HFFc6 (cell line): ENCODE measurements at places on chromosomes 6 and 20.

DNA sequence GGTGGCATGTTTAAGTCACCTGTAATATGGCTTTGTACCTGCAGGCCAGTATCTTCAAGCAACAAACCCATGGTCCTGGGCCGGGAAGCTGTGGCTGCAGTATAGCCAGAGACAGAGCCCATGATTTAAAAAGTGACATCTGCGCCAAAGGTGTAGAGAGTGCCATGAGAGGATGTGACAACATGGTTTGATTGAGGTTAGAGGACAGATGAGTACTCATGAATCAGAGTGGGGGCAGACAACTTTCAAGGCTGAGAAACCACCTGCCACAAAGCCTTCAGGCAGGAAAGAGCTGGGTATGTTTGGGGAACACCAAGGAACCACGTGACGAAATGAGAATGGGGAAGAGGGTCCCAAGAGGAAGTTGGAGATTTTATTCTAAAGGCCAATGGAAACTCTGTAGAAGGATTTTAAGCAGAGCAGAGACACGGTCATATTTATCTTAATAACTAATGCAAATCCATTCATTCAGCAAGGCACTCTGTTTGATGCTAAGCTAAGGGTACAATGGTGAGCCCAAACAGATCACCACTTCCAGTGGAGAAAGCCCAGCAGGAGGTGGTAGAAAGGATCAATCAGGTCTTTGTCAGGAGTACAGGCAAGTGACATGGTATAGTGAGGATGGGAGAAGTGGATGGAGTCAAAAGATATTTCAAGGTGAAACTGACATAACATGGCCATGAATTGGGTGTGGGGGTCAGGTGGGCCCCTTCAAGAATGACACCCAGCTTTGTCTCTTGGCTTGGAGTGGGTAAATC, 3.4 kb upstream of the MICAL1 start:
- DNase-seq: no peak

DNA sequence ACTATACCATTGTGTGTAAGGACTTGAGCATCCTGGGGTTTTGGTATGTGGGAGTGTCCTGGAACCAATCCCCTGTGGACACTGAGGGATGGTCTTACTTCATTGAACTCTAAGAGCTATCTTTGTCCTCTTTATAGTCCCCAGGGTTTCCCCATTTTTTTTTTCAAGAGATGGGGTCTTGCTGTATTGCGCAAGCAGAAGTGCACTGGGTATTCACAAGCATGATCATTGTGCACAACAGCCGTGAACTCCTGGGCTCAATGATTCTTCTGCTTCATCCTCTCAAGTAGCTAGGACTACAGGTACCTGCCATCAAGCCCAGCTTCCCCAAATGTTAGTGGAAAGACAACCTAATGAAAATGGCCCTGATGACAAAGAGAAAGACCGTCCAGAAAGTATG, 2.2 kb upstream of the ASCC3 start:
- no peak for DNase-seq

GRCh38 chr6:28977341-28978132, 27.6 kb downstream of the ZNF311 start:
- peak; percentile 57 for DNase-seq

DNA sequence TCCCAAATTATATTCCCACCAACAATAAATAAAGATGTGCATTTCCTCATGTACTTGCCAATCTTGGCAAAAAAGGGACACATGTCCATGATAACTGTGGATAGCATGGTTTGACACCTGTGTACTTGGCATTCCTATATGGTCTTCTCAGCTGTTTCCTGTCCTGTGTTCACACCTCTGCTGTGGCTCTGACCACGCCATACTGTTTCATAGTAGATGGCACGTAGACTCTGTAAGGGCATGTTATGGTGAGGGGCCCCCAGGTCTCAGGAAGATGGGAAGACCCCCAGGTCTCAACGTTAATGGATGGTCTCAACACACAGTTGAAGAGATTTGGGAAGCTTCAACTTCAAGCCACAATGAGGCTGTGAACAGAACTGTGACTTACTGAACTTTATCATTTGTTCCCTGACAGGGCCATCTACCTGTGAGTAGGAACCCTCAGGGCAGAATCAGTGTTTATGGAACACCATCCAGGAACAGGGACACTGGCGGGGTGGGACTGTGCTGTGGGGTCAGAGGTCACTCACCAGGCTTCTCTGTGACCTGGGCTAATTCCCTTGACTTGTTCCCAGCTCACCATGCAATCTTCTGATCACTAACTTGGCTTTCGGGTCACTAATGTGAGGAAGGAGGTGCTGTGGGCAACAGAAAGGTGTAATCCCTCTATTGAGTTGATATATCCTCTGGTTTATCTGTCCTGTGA, 11.8 kb downstream of the ZBTB24 start:
- no peak for DNase-seq

DNA sequence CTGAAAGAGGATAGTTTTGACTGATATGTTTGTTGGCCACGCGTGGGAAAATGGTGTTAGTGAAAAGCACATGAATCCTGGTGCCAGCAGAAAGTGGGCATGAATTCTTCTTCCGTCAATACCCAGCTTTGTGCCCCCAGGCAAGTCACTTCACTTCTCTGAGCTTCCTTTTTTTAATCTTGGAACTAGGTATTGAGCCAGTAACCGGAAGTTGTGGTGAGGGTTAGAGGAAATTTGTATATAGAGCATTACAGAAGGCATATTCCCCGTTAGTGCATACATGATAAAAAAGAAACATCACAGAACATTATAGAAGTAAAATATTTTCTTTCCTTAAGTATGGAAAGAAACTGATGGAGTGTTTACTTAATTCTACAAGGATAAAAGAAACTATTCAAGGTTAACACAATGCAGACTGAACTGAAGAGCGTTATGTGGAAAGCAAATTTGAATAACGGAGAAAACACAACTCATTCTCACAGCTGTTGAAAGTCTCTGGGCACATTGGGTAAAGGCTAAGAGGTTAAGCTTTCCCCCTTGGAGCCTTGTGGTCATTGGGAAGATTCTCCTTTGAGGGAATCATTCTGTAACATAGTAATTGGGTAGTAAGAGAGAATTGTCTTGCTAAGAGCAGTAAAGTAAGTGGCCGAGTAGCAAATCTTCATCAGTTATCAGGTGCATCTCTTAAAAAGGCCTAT, 223.1 kb downstream of the BCAS1 start:
- no peak for DNase-seq

DNA sequence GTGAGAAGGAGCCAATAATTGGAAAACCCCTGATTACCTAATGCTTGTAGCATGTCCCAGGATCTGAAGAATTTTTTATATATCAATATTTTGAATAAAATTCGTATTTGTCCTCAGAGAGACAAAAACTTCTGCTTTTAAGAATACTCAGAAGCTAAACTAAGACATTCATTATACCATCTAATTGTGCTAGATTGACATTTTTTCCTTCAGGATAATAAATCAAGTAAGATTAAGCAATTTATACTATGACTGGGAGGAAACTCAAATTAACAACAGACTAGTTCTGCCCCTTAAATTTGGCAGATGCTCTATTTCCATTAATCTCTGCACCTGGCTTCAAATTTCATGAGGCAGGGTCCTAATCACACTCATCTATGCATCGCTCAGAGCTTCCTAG, 291.4 kb downstream of the PLCB1 start:
- DNase-seq: no peak

GRCh38 chr6:63821442-63821841, 185.8 kb downstream of the PHF3 start:
- no peak for DNase-seq

DNA sequence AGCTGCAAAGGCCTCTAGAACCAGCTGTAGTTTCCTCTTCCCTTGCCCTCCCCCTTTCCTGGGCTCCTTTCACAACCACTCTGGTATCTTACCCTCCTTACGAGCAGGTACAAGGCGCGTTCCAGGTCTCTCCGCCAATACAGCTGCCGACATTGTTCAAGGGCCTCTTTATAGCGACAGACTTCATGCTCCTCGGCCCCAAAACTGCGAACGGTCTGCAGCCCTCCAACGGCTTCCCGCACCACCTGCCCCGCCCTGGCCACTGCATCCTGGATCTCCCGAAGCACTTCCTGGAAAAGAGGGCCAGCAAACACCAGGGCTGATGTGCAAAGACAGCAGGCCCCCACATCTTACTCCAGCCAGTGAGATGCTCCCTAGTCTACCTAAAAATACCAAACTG, 6.0 kb downstream of the TAP2 start:
- no peak for DNase-seq

DNA sequence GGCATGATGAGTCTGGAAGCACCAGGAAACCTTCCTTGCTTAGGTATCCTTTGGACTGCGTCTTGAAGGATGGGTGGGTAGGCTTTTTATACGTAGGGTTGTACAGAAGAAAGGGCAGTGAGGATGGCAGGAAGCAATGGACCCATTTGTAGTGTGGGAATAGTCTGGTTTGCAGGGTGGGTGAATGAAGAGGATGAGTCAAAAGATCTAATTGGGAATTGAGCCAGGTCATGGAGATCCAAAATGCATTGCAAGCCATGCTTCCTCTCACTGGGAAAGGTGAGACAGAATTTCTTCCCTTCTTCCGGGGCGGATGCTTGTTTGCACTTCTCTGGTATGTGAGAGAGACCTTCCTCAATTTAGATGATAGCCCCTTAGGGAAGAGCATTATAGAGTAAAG, 10.1 kb upstream of the BTBD3 start:
- DNase-seq: no peak

- DNase-seq: no peak
These were observed 838.4 kb downstream of the QKI start for GRCh38 chr6:164252948-164253347.
